ENCODE measurements at places on chromosomes 7 and 10. TPM values are rescaled to one million over a fixed set of nuclear protein-coding genes. Genes with fewer than 3 reads are reported as not detected.
A peak's percentile ranks its signal among the peaks of the same experiment; 100 is the strongest.

- H3K36me3 ChIP-seq, result no peaks in the 10 kb centered on the region
- H3K27ac ChIP-seq, result no peak overlapping the region
- H3K27me3 ChIP-seq, result peaks cover 3% of the 10 kb centered on the region
- H3K4me3 ChIP-seq, result no peak overlapping the region
Observed at GRCh38 chr7:27303026-27303425, 60.4 kb downstream of the EVX1 start.

DNA sequence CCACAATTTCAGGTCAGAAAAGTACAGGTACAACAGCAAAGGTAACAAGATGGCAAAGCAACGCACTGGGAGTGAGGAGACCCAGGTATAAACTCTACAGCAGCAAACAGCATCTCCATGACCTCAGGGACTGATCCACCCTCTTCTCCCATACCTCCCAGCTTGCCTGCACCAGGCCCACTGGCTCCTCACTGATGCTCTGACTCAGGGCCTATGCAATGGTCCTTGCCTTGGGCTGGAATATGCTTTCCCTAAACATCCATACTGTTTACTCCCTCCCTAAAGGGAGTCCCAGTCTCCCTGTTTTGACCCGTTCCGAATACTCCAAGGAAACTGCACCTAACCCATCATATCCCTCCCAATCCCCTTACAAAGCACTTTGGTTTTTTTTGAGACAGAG, 60.4 kb downstream of the UPF2 start:
- no peak overlapping the region for H3K4me3 ChIP-seq
- no peak for DNase-seq
- H3K36me3 ChIP-seq, result peaks cover 28% of the 10 kb centered on the region
- H3K4me1 ChIP-seq, result peaks cover 2% of the 10 kb centered on the region

DNA sequence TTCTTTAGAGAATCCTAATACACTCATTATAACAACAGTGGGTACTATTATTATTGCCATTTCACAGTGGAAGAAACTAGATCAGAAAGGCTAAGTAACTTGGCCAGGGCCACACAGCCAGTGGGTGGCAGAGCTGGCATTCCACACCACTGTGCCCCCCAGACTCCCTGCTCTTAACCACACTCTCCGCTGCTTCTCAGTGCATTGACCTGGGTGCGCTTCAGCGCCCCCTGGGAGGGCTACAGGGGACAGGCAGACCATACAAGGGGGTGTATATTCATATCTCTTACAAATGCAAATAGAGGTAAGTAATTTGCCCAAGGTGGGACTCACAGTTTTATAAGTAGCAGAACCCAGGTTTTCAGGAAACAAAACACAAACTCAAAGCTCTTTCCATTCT, 77.0 kb upstream of the NMT2 start:
- H3K4me1 ChIP-seq, result no peaks in the 10 kb centered on the region
- no peak overlapping the region for H3K4me3 ChIP-seq
- DNase-seq, result peak; percentile 15

DNA sequence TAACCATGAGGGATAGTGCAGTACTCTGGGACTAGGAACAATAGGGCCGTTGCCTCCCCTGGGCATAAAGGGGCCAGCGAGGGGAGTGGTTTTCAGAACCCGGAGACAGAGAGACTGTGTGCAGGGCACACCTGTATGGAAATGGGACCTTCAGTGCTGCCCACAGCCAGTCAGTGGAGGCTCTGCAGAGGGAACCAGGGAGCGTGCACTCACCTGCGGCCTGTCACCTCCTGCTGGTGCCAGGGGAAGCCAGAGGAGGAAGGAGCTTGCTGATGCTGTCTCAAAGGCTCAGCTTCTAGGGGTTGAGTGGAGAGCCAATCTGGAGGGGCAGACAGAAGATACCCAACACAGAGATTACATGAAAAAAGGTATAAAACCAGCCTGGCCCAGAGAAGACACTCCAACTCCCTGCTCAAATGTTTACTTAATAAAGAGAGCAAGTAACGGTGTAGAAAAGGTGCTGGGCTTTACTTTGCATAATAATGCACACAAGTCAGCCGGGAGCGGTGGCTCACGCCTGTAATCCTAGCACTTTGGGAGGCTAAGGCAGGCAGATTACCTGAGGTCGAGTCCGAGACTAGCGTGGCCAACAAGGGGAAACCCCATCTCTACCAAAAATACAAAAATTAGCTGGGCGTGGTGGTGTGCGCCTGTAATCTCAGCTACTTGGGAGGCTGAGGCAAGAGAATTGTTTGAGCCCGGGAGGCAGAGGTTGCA, 35.5 kb upstream of the WAPL start:
- H3K4me1 ChIP-seq, result peaks cover 16% of the 10 kb centered on the region
- peak overlapping the region; percentile 17 for H3K27ac ChIP-seq
- no peak for DNase-seq
- no peaks in the 10 kb centered on the region for H3K36me3 ChIP-seq

GRCh38 chr10:51932530-51932929, 233.1 kb upstream of the CSTF2T start:
- no peaks in the 10 kb centered on the region for H3K27me3 ChIP-seq
- H3K4me3 ChIP-seq, result no peak overlapping the region
- no peak overlapping the region for H3K27ac ChIP-seq
- H3K4me1 ChIP-seq, result no peaks in the 10 kb centered on the region

- H3K4me3 ChIP-seq, result no peak overlapping the region
- H3K4me1 ChIP-seq, result no peaks in the 10 kb centered on the region
- no peaks in the 10 kb centered on the region for H3K36me3 ChIP-seq
- DNase-seq, result no peak
Observed at GRCh38 chr7:84508606-84509005, 314.0 kb upstream of the SEMA3A start.

- no peaks in the 10 kb centered on the region for H3K36me3 ChIP-seq
- DNase-seq, result no peak
- H3K4me3 ChIP-seq, result no peak overlapping the region
- no peaks in the 10 kb centered on the region for H3K27me3 ChIP-seq
Observed at GRCh38 chr7:26340476-26341018, 48.9 kb downstream of the SNX10 start.

GRCh38 chr7:93977211-93977950, 26.8 kb downstream of the BET1 start:
- no peak for DNase-seq
- H3K4me1 ChIP-seq, result no peaks in the 10 kb centered on the region
- no peaks in the 10 kb centered on the region for H3K27me3 ChIP-seq

The TAS2R41 gene
- total RNA-seq, result not detected

The ASB15 gene
- total RNA-seq, result not detected

The RBP3 gene
- not detected for total RNA-seq

The INMT gene
- total RNA-seq, result 9.7 TPM

The SSMEM1 gene
- not detected for total RNA-seq

Data from suprapubic skin (tissue), 4 donors.